ENCODE measurements at places on chromosomes 4 and X. TPM values are rescaled to one million over a fixed set of nuclear protein-coding genes. Genes with fewer than 3 reads are reported as not detected.

Gene TSPAN7
- 2.8 TPM for total RNA-seq

Gene GLRA3
- total RNA-seq: not detected

Gene NDP
- total RNA-seq: not detected

Gene CT83
- not detected for total RNA-seq

Gene SPANXC
- not detected for total RNA-seq

Gene HDX
- total RNA-seq: 1.4 TPM

Gene KCND1
- total RNA-seq: 0.96 TPM

Gene CLDN34
- not detected for total RNA-seq

Gene ZNF711
- 0.84 TPM for total RNA-seq

Gene FRG2
- not detected for total RNA-seq

Gene MAOB
- total RNA-seq: 0.19 TPM

Gene MCTS1
- 93.4 TPM for total RNA-seq

Gene BMX
- not detected for total RNA-seq

Gene COL4A6
- total RNA-seq: 13.8 TPM

Gene CT45A1
- not detected for total RNA-seq

Gene ADH1A
- not detected for total RNA-seq
